ENCODE measurements at places on chromosomes 12 and 14.

- DNase-seq, result no peak
These were observed 21.3 kb downstream of the SLC6A15 start for GRCh38 chr12:84891106-84891838.

DNA sequence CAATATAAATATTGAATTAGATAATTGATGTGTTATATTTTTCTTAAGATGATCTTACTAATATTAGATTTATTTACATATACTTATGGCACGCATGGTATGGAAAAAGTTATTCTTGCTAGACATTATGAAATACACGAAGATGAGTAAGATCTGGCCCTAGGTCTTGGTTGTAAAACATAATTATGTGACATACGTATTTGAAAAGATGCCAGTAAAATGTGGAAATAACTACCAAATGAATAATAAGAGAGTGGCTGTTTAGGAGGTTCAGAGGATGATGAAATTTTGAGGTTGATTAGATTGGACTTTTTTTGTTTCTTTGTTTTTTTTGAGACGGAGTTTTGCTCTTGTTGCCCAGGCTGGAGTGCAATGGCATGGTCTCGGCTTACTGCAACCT, 41.3 kb downstream of the FANCM start:
- DNase-seq, result no peak

GRCh38 chr12:6912164-6912935, 2.0 kb upstream of the ENO2 start:
- DNase-seq, result no peak

GRCh38 chr14:26401179-26401968, 196.5 kb downstream of the NOVA1 start:
- DNase-seq, result no peak

DNA sequence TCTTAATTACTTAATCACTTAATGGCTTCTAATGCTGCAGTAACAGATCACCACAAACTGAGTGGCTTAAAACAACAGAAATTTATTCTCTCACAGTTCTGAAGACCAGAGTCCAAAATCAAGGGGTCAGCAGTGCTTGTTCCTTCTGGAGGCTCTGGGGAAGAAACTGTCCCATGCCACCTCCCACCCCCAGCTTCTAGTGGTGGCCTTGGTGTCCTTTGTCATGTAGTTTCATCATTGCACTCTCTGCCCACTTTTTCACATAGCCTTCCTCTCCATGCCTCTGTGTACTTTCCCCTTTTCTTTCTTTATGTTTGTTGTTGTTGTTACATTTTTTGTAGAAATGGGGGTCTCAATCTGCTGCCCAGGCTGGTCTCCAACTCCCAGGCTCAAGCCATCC, 16.1 kb upstream of the UBC start:
- no peak for DNase-seq

DNA sequence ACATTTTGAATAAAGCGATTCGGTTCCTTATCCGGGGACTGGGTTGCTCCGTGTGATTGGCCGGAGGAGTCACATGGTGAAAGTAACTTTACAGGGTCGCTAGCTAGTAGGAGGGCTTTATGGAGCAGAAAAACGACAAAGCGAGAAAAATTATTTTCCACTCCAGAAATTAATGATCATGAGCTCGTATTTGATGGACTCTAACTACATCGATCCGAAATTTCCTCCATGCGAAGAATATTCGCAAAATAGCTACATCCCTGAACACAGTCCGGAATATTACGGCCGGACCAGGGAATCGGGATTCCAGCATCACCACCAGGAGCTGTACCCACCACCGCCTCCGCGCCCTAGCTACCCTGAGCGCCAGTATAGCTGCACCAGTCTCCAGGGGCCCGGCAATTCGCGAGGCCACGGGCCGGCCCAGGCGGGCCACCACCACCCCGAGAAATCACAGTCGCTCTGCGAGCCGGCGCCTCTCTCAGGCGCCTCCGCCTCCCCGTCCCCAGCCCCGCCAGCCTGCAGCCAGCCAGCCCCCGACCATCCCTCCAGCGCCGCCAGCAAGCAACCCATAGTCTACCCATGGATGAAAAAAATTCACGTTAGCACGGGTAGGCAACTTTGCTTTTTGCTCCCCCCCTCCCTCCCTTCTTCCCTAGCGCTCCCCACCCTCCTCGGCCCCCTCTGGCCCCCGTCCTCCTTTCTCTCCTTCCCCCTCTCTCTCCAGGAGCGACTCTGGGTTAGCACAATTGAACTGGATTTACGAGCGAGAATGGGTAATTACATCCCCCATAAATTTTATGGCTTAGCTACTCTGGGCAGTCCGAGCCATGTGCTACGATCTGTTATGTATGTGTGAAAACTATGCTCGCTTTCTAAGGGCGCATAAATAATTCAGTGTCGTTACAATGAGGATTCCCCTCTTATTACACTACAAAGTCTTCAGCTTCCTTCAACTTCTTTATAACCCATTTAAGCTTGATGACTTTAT, at the start of gene HOXC4:
Gene HOXC4 (plus strand): TSS at position 85 of the 991 bp plus-strand sequence. CDS start 88 bp downstream, at position 173.
- peak; percentile 3 for DNase-seq

GRCh38 chr14:23572524-23572828, 4.9 kb upstream of the AP1G2 start:
- DNase-seq, result no peak

DNA sequence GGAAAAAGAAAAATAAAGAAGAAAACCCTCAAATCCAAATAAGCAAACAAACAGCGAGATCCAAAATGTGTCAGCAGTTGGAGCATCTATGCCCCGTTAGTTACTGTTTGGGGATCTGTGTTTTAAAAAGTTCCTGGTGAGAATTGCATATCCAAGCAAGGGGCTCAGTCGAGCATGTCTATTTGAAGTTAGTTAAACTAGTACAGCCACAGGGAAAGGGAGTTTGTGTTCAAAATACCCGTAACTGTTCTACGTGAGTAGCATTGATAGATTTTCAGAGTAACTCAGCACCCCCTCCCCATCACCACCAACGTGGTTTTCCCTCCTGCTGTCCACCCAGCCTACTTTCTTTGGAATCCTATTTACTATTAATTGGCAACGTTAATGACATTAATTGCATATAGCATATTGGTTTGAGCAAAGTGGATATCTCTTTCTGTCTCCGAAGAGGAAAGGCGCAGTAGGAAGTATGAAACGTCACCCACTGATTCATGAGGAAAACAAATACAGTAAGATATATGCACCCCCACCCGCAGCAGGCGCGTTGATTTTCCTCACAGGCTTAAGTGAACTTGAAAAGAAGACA, 1.5 kb downstream of the NPAS3 start:
- DNase-seq, result no peak

- no peak for DNase-seq
These were observed 21.7 kb upstream of the RFC5 start for GRCh38 chr12:117994551-117995438.

- no peak for DNase-seq
These were observed 175.2 kb downstream of the SRGAP1 start for GRCh38 chr12:64019654-64020053.

DNA sequence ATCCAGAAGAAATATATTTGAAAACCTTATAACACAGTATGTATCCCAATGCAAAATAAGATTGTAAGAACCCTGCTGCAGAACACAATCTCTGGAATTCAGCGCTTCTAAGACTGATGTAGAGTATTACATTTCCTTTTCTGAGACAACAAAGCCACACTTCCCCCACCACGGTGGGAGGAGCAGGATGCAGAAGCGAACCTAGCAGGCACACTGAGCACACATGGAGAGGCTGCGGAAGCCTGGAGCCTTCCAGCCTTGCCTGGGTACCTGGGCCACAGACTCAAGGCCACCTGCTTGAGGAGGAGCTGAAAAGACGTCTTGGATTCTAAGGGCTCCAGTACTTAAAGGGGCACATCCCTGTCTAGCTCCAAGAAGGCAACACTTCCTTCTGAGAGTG, 46.4 kb downstream of the TCHP start:
- peak; percentile 14 for DNase-seq

Data from substantia nigra (tissue), 51 donors.